Kidney glomerular epithelial cell (primary cell): ENCODE measurements at places on chromosomes 7 and 10.
A peak's percentile ranks its signal among the peaks of the same experiment; 100 is the strongest.

GRCh38 chr10:48938281-48938680 lies 1.4 kb downstream of the LRRC18 start:
- no peak for DNase-seq

DNA sequence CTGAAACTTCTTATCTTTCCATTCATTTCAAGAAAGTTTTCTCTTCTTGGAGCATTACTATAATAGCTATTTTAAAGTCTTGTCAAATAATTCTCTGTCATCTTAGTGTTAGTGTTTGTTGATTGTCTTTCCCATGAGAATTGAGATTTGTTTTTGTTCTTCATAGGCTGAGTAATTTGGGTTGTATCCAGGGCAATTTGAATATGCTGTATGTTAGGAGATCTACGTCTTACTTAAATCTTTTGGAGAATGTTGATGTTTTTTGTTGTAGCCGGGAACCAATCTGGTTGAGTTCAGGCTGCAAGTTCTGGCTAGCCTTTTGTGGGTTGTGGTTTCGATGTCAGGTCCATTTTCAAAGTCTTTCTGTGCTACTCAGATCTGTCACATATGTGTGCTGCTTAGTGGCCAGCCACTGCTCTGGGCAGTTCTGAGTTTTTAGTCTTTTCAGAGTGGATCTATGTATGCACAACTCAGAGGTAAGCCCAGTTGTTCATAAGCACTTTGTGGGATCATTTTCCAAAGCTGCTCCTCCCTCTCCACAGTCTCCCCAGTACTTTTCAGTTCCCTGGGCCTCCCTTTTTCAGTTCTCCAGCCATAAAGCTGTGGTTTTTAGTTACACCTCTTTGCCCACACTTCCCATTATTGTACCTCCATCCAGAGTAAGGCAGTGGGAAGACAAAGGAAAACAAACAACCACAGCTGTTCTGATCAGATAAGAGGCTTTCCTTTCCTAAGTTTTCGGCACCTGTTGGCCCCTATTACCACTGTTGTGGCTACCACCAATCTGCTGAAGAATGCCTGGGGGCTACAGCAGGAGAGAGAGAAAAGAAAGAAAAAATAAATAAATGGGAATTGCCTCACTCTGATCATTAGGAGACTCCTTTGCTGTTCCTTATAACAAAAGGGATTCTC lies 4.7 kb upstream of the CCNJ start:
- no peak for DNase-seq

DNA sequence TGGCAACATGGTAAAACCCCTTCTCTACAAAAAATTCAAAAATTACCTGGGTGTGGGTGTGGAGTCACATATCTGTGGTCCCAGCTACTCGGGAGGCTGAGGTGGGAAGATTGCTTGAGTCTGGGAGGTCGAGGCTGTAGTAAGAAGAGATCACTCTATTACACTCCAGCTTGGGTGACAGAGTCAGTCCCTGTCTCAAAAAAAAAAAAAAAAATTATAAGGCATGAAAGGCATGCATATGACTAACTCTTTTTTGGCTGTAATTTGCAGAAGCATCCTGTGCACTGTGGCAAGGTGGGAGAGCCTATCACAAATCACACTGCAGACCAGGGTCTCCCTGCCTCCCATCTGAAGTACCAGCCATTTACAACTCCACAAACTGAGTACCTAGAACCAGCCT lies 14.1 kb upstream of the MYPN start:
- DNase-seq: peak; percentile 34

GRCh38 chr7:30778255-30779025 lies 7.2 kb downstream of the MINDY4 start:
- no peak for DNase-seq

- no peak for DNase-seq
Measured at GRCh38 chr7:135189961-135190360, 19.5 kb upstream of the CYREN start.

DNA sequence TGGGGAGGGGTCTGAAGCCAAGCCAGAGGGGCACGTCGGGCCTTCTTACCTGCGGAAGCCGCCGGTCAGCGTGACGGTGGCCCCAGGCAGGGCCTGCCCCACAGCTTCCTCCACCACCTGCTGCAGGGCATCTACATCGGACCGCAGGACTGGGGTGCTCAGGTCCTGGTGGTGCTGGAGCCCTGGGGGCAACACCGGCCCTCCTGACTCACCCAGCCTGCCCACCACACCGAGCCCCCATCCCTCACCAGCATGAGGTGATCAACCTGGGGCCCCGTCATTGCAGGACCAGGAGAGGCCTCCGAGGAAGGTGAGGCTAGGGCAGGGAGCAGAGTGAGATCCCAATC lies 8.0 kb downstream of the POLM start:
- no peak for DNase-seq

GRCh38 chr7:45890902-45891461 lies 2.7 kb downstream of the IGFBP1 start:
- peak; percentile 59 for DNase-seq

GRCh38 chr10:119299531-119299930 lies 92.2 kb downstream of the GRK5 start:
- DNase-seq: no peak

DNA sequence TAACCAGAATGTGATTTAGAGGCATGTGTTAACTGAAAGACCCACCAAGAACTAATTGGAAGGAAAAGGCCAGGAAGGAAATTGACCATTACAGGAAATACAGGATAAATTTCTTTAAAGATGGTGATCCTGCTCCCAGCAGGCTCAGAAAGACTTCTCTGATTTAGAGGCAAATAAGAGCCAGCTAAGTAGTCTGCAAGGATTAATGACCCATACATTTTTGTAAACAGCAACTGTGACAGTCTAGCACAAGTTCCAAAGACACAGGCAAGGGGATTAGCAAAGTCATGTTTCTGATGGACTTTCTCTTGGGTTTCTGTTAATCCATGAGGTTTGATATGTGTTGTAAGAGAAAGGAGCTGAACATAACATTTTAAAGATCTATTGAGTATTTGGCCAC lies 425.0 kb downstream of the HTR7 start:
- DNase-seq: no peak

DNA sequence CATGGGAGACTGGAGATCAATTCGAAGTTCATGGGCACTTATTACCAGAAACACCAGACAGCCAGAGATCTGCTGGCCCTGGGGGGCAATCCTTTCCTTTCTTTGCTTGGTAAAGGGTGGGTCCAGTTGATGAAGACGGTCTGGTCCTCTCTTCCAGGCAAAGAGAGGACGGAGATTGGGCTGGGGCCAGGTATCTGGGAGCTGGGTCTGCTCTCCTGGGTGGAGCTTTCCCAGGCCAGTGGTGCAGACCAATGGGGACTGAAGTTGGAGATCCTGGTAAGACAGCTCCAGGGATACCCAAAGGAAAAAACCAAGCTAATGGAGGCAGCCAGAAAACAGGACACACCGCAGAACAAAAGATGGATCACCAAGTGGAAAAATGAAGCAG lies 18.3 kb downstream of the NOD1 start:
- no peak for DNase-seq

GRCh38 chr7:101159696-101160674 lies 5.4 kb downstream of the VGF start:
- no peak for DNase-seq

DNA sequence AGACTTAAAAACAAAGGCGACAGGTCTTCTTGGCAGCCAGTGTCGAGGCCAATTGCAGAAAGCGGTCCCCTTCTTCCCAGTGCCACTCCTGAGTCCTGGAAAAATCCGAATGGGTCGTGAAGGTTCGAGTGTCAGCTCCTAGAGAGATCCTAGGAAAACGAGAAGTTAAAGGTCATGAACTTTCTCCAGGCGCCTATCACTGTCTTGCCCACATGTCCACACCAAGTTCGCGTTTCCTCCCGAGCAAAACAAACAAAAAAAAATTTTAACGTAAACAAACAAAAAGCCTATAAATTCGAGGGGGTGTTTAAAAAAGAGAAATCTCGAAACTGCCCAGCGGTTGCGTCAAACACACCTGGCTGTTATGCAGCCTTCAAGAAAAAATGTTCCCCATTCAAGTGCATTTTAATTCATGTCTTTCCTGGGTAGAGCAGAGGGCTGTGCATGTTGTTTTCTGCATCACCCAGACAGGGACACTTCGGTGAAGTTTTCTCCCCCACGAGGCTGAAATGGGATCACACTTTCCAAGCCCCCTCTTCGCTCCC lies 1.5 kb downstream of the ARHGAP21 start:
- no peak for DNase-seq

GRCh38 chr10:43044961-43045621 lies 31.8 kb upstream of the RET start:
- no peak for DNase-seq

DNA sequence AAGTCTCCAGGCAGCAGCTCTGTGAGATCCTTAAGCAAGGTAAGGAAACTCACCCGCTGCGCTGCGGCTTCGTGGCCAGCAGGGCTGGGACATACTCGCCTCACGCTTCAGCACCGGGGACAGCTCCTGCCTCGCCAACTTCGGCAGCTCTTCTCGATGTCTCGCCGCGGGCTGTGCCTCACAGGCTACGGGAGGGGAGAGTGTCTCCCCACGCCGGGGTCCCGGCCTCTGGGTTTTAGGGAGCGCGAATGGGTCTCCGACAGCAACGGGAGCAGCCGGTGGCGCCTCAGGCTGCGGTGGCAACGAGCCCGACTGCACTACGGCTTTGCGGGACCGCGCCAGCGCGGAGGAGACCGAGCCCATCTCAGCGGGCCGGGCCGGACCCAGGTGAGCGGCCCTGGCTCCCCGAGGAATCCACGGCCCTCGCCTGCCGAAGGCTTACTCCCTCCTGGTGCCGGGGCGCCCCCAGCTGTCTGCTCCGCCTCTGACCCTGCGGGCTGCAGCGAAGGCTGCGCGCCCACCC lies 62.4 kb downstream of the LSM5 start:
- peak; percentile 67 for DNase-seq

GRCh38 chr7:93008833-93009232 lies 108.9 kb downstream of the SAMD9 start:
- DNase-seq: no peak

GRCh38 chr10:30510932-30511700 lies 77.1 kb downstream of the MAP3K8 start:
- no peak for DNase-seq

DNA sequence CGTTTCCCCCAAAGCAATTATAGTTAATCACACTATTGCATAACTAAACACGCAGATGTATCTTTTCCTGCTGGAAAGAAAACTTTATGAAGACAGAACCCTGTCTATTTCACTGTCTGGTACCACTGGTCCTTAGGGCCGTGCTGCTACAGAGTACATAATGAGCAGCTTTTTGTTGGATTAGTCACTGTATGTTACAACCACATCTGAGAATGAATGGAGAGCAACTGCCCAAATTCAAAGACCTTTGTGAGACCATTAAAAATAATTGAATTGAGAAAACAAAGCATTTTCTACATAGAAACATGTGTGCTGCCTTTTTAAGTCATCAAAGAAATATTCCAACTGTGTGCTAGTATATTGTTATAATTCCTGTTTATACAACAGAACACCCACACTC lies 111.3 kb upstream of the SORCS1 start:
- no peak for DNase-seq

DNA sequence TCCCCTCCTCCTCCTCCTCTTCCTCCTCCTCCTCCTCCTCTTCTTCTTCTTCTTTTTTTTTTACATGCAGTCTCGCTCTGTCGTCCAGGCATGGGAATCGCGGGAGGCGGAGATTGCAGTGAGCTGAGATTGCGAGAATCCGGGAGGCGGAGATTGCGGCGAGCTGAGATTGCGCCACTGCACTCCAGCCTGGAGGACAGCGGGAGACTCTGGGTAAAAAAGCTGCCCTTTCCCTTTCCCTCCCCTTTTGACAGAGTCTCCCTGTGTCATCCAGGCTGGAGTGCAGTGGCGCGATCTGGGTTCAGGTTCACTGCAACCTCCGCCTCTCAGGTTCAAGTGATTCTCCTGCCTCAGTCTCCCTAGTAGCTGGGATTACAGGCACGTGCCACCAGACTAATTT lies 168.1 kb upstream of the MALRD1 start:
- no peak for DNase-seq

DNA sequence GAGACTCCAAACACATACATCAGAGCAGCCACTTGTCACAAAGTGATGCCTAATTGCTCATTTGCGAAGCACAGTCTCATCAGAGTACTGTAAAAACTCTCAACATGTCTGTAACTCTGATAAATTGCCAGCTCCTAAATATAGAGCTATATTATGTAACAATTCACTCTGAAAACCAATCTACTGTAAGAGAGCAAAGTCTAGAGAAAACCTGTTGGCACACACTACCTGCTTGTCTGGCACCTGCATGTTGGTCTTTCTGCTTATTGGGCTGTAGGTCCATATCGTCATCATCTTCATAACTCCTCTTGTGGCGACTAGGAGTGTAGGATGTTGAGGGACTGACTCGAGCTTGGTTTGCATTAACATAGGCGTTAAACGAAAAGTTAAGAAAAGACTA lies 19.8 kb downstream of the MCMBP start:
- DNase-seq: no peak

GRCh38 chr10:35413985-35414861 lies 77.9 kb downstream of the CCNY start:
- DNase-seq: no peak

DNA sequence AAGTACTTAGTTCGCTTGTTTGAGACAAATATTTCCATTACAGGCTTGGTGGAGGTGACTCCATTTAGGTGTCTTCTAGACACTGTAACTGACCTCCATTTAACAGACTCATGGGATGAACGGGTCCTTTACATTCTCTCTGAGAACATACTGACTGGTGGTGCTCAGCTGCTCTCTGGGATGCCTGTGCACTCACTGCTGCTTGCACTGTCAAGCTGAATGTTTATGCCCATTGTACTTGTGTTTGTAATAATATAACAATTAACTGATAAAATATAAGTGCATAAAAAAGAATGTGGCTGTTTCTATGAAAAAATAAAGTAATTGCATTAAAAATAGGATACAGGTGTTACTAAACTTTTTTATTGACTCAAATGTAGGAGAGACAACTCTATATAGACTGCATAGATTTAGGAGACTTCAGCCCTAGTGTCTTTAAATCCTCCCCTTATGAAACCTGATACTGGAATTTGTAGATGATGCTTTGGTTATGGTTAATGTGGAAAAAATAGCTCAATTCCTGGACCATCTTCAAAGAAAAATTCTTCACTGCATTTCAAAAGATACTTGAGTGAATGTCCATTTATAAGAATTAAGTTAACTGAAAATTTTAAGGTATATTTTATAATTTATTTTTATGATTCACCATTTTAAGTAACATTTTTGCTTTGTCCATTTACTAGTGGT lies 85.4 kb downstream of the CDK14 start:
- no peak for DNase-seq

GRCh38 chr10:58436071-58436470 lies 50.9 kb downstream of the TFAM start:
- DNase-seq: peak; percentile 64

- no peak for DNase-seq
Measured at GRCh38 chr7:158957921-158958491, 101.6 kb downstream of the DYNC2I1 start.

DNA sequence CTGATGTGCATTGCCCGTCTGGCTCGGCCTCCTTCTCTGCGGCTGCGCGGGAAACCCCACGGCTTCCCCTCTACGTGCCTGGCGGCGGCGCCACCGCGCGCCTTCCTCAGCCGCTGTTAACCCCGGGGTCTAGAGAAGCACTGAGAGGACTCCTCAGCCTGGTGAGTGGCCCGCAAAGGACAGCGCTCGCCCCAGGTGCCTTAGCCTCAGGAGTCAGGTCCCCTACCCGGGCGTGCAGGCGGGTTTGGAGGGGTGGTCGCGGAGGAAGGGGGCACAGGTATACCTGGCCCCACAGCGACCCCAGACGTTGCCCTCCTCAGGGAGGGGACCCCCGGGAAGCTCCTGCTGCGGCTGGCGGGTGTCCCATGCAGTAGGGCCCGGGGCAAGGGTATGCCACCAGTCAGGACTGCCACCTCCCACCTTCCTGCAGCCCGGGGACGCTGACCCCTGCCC lies 51.0 kb downstream of the ARL5B start:
- no peak for DNase-seq

- DNase-seq: no peak
Measured at GRCh38 chr10:21261842-21262294, 263.6 kb downstream of the SKIDA1 start.
